CD4-positive, alpha-beta T cell treated with Interleukin-12 subunit alpha and Interleukin-12 subunit beta, for 1 hour (primary cell): ENCODE measurements at places on chromosomes 3 and 15.

- peak; percentile 8 for DNase-seq
Observed at GRCh38 chr3:142844339-142844977, 44.4 kb downstream of the PCOLCE2 start.

DNA sequence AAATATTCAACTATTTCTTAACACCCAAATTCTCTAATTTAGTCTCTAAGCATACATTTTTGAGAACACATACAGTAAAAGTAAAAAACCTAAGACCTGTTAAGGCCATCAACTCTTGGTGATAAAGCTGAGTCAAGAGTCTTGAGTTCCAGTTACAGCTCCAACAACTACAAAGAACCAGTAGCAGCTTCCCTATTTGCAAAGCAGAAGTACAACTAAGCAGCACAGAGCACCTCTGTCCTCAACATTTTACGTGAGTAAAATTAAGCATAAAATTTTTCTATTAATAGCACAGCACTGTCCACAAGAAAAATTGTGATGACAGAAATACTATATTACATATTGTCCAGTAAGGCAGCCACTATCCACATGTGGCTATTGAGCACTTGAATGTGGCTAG lies 4.4 kb downstream of the PCOLCE2 start:
- no peak for DNase-seq

DNA sequence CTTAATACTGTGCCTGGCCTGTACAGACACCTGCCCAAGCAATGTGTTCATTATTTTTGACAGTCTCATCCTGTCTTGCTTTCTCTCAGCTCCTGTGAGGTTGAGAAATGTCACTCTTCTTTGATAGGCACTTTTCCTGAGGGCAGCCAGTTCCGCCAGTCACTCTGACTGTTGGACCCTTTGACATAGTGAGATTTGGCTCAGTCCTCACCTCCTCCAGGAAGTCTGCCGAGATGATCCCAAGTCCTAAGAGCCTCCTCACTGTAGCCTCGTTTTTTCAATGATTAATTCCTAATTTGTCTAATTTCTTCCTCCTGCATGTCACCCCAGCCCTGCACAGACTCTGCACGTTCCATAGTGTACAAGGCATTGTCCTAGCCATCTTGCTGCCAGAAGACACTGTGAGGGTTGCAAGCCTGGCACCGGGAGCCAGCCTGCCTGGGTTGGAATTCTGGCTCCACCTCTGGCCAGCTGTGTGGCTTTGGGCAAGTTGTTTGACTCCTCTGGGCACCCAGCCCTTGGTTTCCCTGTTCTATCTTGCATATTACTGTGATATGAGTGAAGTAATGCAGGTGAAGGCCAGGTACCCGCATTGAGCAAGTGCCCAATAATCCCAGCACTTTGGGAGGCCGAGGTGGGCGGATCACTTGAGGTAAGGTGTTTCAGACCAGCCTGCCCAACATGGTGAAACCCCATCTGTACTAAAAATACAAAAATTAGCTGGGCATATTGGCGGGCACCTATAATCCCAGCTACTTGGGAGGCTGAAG lies 24.3 kb downstream of the RPLP1 start:
- DNase-seq: no peak

- DNase-seq: no peak
Observed at GRCh38 chr3:42425736-42426407, 15.5 kb upstream of the LYZL4 start.

GRCh38 chr15:25903024-25903581 lies 40.0 kb upstream of the ATP10A start:
- no peak for DNase-seq

- DNase-seq: peak; percentile 47
Observed at GRCh38 chr15:73346735-73347312, 21.9 kb downstream of the HCN4 start.

DNA sequence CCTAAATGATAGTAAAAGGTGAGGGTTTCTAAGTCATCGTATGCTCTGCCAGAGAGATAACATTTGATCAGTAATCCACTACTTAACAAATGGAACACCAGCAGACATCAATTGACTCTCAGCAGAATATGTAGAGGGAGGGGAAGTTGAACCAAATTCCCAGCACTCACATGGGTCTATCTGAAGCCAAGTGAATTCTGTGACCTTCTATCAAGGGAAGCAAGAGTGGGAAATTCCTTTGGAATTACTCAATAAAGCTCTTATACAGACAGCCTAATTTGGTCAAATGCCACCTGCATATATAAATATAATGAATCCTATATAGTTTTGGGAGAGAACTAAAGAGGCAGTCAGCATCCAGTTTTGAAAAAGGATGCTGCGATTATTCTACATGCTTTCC lies 15.8 kb upstream of the KCNMB2 start:
- DNase-seq: no peak

DNA sequence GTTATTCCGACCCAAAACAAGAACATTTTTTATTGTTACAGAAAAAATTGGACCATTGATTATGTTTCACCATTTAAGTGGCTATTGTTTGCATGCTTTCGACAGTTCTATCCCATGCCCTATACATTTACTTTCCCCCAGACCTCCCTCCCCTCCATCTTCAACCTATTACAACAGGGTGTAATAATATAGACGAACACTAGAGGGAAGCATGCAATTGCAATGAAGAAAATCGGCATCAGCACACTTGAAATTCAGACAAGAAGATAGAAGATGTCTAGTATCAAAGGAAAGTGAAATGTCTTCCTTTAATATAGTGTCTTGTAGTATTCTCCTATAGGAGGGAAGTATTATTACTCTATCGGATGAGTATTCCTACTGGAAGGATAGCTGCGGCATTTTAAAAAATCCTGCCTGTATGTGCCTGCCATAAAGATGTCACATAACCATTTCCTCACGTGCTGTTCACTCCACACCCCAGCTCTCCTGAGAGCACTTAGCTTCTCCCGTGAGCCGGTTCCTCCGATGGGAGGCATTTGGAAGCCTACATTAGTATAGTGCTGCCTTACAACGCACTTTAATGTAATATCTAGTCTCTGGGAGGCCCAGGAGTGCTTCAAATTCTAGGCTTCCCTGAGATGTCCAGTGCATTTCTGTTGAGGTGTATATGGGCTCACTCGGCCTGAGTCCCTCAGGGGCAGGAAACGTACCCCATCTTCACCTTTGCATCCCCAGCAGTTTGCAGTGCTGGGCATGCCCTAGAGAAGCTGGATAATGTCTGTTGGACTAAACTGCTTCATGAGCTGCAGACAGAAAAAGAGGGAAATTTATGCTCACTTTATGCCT lies 17.8 kb upstream of the ERICH6 start:
- DNase-seq: peak; percentile 76

DNA sequence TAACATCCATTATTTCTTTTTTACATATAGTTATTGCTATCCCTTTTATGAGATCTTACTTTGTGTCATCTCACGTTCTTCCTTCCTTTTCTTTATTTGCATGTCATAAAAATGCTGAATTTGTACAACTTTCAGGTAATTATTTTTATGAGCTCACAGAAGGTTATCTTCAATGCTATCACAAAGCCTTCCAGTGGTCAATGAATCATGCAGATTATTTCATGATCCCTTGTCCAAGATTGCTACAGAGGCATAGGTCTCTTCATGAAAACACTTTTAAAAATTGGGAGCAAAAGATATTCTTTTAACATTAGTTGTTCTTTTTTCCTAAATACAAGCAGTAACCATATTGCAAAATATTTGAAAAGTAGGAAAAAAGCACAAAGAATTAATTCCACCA lies 880.1 kb upstream of the NR2F2 start:
- no peak for DNase-seq

DNA sequence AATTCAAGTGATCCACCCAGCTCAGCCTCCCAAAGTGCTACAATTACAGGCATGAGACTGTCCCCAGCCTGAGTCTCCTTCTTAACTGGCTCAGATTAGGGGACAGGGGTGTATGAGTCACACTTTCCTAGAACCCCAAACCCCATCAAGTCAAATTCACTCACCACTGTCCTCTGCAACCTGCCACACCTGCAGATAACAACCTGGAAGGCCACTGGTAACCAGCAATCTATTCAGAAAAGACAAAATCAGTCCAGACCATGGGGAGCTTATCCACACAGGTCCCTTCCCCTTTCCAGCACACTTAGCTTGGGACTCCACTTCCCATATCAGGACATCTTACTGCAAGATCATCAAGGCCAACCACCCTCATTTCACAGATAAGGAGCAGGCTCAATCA lies 6.4 kb downstream of the WDR73 start:
- DNase-seq: no peak

DNA sequence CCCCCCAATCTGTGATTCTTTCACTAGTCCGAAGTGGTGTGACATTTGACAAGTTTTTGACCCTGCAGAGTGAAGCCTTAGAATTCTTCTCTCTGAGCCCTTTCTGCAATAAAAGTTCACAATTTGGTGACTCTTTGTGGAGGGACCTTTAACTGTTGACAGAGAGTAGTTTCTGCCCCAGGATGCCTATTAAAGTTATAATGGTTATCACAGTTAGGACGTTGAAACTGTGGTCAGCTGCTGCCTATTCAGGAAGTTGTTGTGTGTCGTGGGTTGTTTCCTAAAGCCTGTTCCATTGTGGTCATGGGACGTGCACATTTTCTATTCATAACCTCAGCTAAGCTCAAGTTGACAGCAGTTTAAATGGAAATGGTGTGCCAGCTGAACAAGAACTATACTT lies 274.5 kb downstream of the NEK10 start:
- no peak for DNase-seq

GRCh38 chr3:66555214-66555844 lies 54.5 kb upstream of the LRIG1 start:
- DNase-seq: no peak

- no peak for DNase-seq
Observed at GRCh38 chr3:132781922-132782321, 59.7 kb upstream of the NPHP3 start.

DNA sequence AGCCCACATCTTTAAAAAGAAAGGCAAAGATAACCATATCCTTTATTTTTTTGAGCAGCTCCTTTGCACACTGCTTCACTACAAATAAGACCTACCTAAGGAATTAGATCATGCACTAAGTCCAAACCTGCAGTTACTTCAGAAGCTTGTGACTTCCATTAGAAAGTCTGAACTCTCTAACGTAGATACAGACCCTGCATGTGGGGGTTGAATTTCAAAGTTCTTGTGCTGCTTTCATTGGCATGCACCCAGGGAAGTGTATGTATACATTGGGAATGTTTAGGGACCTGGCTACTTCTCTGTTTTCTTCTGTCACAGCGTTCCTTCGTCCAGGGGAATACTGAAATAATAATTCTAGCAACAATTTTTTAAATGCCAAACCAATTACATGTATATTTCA lies 185.2 kb upstream of the IL12A start:
- no peak for DNase-seq

DNA sequence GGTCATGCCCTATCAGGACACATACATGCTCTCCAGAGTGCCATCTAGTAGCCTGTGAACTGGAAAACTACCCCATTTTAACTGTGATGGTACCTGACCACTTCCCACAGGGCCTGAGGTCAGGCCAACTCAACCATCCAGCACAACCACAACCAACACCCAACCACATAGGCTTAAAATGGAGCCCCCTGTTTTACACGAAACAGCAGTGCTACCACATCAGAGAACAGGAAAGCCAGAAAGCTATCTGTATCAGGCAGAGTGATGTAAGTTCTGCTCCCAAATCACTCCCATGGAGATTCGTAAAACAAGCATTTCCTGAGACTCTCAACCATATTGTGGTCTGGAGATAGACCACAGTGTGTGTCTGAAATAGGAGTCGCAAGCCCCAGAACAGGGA lies 1017.3 kb upstream of the EPHA6 start:
- no peak for DNase-seq

- no peak for DNase-seq
Observed at GRCh38 chr15:56817321-56818080, 84.2 kb upstream of the ZNF280D start.

- DNase-seq: no peak
Observed at GRCh38 chr15:82946155-82946701, 6.3 kb downstream of the HOMER2 start.

- no peak for DNase-seq
Observed at GRCh38 chr3:108008106-108008505, 82.7 kb downstream of the CD47 start.

DNA sequence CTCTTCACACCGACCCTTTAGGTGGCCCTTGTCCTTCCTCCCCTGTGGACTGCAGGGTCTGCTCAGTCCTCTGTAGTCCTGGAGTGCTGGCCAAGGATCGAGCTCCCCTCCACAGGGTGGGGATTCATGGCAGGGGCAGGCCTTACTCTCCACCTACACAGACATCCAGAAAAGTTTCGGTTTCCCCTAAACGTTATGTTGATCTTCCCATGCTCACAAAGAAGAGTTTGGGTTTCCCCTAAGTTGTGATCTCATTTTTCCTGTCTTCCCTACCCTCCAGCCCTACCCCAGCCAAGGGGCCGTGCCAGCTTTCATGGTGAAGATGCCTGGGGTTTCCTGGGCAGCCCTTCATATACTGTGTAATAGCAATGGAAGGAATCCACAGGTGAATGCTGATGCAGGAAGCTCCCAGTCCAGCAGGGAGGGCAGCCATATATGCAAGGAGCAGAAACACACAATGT lies 10.3 kb downstream of the STOML1 start:
- DNase-seq: no peak

- DNase-seq: no peak
Observed at GRCh38 chr15:53473435-53473834, 286.0 kb downstream of the WDR72 start.

DNA sequence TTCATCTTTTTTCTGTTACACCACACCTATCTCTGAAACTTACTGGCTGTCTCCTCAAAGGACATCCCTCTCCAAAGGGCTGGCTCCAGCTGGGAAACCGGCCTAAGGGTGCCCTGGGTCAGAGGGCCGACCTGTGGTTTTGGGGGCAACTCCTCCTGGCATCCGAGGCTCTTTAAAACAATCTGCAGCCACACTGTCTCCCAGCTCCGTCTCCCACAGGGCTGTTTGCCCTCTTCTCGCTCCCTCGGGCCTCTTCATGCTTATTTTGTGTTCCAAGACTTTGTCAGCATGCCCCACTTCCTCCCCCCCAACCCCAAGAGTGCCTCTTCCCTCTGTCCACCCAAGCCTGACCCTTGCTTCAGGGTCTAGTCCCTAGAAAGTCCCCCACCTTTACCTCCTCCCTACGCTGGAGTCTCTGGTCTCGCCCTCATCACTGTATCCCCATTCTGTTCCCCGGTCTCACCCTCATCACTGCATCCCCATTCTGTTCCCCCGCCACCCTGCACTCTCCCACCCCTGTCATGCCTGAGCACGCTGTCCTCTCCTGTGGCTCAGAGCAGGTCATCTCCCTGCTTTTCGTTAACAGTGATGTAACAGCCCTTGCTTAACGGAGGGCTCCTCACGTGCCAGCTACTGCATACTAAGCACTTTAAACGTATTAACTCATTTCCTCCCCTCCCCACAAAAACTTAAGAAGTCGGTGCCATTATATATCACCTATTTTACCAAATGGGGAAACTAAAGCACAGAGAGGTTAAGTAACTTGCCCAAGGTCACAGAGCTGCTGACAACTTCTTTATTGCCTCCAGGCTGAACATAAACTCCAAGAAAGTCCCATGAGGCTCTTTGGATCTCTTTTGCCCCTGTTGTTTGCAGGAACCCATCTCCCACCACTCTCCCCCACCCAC lies 1.1 kb upstream of the CSK start:
- peak; percentile 70 for DNase-seq

- no peak for DNase-seq
Observed at GRCh38 chr3:127614928-127615589, 13.9 kb upstream of the PODXL2 start.

- no peak for DNase-seq
Observed at GRCh38 chr3:173735841-173736240, 338.3 kb downstream of the NLGN1 start.

GRCh38 chr15:88208396-88208795 lies 48.1 kb downstream of the NTRK3 start:
- no peak for DNase-seq
